Epithelial cell of proximal tubule (primary cell): ENCODE measurements at places on chromosomes 2 and 18. TPM values are rescaled to one million over a fixed set of nuclear protein-coding genes. Genes with fewer than 3 reads are reported as not detected.
A peak's percentile ranks its signal among the peaks of the same experiment; 100 is the strongest.

DNA sequence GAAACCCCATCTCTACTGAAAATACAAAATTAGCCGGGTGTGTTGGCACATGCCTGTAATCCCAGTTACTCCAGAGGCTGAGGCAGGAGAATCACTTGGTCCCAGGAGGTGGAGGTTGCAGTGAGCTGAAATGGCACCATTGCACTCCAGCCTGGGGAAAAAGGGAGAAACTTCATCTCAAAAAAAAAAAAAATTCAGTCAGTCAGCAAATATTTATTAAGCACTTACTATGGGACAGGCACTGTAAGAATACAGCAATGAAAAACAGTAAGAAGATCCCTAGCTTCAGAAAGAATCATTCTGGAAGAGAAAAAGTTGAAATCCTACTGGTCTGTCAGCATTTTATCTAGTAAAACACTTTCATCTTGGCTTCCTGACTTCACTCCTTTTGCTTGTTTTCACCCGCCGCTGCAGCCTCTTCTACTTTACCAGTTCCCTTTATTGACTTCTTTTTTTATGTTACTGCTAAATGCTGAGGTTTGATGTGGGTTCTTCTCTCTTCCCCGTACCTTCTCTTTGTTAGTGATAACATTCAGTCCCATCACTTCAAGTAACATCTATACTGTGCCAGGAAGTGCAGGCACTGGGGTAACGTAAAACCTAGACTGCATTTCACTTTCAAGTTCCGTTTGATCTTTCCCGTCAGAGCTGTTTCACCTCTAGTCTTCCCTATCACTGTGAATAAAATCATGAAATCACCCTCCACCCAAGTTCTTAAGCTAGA is 10.8 kb upstream of the TAF4B start:
- DNase-seq: no peak

- DNase-seq: no peak
Observed at GRCh38 chr2:30106543-30106942, 40.3 kb upstream of the YPEL5 start.

GRCh38 chr18:11909591-11910026 is 1.5 kb upstream of the MPPE1 start:
- DNase-seq: peak; percentile 54

- no peak for DNase-seq
Observed at GRCh38 chr2:41621095-41621494, 426.7 kb upstream of the PKDCC start.

DNA sequence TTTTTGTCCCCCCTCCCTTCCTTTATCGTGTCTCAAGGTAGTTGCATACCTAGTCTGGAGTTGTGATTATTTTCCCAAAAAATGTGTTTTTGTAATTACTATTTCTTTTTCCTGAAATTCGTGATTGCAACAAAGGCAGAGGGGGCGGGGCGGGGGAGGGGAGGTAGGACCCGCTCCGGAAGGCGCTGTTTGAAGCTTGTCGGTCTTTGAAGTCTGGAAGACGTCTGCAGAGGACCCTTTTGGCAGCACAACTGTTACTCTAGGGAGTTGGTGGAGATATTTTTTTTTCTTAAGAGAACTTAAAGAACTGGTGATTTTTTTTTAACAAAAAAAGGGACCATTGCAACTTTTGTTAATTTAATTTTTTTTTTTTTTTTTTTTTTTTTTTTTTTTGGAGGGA is 2.1 kb downstream of the SOX11 start:
- DNase-seq: no peak

DNA sequence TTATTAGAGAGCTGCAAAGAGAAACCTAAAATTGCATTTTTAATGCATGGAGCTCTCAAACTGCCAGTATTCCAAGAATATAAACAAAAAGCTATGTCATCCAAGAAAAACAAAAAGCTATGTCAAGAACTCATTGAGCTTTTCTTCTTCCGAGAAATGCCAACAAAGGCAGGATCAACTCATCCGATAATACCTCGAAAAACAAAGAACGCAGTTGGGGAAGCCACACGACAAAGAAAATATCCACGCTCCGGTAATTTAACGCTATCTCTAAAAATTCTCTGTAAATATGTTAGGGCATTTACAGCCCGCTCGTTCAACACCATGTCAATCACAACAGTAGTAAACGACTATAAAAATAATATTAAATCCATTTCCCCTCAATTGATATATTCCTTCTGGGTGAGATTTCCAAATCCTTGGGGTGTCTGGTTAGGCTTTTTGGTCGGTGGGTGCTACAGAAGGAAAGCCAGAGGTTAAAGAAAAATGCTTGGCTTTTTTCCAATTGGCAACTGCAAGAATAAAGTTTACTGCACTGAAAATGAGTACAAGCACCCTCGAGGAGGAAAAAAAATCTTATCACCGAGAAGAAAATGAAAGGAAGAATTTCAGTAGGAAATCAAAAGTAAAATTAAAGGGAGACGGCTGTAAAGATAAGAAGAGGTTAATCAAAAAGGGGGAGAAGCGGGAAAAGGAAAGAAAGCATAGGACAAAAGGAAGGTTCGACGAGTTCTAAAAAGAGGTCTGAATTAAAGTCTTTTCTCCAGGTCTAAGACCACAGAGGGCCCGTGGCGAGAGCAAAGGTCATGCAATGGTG is 856 bp downstream of the TIA1 start:
- DNase-seq: no peak

GRCh38 chr2:39881494-39881893 is 102.4 kb upstream of the THUMPD2 start:
- no peak for DNase-seq

DNA sequence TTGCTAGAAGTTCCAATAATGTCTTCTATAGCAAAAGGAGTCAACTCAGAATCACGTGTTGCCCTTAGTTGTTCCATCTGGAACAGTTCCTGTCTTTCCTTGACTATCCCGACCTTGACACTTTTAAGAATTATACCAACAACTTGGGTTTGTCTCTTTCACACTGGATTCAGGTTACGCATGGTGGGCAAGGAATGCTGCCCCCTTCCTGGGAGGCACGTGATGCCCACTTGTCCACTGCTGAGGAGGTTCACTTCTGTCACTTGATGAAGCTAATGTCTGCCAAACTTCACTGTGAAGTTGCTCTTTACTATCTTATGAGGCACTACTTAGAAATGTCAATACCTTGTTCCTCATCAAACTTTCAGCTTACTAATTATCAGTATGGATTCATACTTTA is 5.3 kb downstream of the COX5B start:
- DNase-seq: no peak

DNA sequence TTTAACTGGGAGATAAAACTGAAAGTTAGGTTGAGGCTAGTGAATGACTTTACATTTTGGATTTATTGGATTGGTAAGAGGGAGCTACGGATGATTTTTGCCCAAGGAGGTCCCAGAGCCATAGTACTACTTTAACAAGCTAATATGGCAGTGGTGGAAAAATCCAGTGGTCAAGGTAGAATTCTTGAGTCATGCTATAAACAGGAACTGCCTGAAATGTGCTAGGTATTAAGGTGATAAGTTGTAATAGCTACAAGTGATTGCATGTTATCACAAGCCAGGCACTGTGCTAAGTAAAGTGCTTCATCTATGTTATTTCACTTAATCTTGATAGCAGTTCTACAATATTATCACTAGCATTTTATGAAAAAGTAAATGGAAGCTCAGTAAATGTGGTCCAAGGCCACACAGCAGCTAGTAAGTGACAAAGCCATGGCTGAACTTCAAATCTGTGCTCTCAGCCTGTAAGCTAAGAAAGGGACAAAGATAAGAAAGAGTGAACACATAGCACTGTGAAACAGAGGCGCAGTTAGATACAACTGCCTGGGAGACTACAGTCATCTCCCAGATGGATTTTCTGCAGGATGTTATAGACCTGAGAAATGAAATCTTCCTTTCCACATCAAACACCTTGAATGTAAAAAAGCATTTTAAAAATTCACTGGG is 469.6 kb downstream of the TGIF1 start:
- no peak for DNase-seq

DNA sequence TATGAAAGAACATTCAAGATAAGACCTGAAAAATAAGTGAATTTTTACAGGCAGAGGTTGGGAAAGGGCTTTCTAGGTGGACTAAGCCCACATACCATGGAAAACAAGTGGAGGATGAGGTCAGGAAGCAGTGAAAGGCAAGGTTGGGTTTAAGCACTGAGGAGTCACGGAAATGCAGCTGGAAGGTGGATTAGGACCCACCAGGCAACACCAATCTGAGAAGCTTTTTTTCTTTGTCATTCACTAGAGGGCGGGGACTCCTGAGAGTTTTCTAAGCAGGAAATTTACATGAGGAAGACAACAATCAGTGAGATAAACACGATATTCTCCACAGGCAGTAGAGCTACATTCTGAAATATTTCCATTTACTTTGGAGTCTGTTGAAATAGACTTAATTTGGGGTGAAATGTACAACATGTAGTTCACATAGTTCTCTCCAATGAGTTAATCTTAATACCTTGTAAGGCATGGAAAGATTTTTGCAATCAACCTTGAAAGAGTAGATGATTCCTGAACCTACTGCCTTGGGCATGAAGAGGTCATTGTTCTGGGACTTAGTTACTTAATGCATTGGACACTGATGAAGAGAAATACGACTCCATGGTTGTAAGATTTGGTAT is 40.7 kb downstream of the VIT start:
- DNase-seq: no peak

DNA sequence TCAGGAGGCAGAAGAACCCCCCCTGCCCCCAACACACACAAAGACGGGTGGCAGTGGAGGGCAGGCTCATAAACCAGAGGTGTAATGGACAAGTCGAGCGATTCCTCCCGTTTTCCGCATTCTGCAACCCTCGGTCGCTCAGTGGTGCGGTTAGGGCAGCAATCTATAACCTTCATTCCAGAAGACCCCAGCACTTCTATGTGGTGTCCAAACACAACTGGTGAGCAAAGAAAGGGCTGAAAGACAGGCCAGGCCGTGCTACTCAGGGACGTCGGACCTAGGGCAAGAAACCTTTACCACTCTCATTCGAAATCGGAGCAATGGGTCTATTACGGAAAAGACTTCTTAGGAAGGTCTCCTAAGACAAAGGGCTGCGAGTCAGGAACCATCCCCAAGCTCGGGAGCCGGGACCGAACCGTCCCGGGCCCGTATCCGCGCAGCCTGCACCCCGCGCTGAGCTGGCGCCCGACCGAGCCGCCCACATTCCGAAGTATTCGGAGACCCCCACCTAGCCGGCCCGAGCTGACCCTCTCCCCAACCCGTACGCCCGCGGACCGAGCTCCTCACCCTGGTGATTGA is 568 bp downstream of the ARL5A start:
- no peak for DNase-seq

DNA sequence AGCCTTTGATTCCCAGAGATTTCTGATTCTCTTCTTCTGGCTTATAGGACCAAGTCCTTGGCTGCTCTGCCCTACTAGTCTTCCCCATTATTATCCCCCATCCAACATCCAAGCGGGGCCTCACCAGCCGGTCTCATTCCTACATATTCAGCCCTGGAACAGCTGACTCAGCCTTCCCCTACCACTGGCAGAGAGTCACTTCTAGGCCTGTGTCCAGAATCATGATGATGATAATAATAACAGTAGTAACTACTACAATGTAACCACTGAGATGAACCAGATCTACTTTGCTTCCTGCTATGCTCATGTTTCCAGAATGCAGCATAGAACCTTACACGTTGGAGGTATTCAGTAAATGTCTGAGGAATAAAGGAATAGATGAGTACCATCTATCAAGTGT is 295.2 kb downstream of the SRBD1 start:
- DNase-seq: no peak

KYNU gene
- 1.3 and 2.0 TPM in 2 replicates for total RNA-seq

FBXO15 gene
- 0.40 and 0.87 TPM in 2 replicates for total RNA-seq

SP3 gene
- 41.2 and 68.1 TPM in 2 replicates for total RNA-seq

PRSS56 gene
- not detected in 2 replicates for total RNA-seq
